CD4-positive, alpha-beta T cell (primary cell): ENCODE measurements at places on chromosomes 3 and 15. TPM values are rescaled to one million over a fixed set of nuclear protein-coding genes. Genes with fewer than 3 reads are reported as not detected.

GRCh38 chr3:127407026-127407939 is 119.4 kb upstream of the PRR20G start:
- DNase-seq = no peak

- DNase-seq = no peak
Measured at GRCh38 chr3:106814231-106814630, 563.0 kb upstream of the CCDC54 start.

- no peak for DNase-seq
Measured at GRCh38 chr3:40312661-40313226, 3.2 kb downstream of the EIF1B start.

- no peak for DNase-seq
Measured at GRCh38 chr15:72304596-72304995, 15.4 kb downstream of the CELF6 start.

GRCh38 chr3:192795021-192795420 is 67.7 kb upstream of the FGF12 start:
- DNase-seq = no peak

The SLC9A9 gene
- 12.2 TPM for total RNA-seq

GRCh38 chr3:95775486-95776094 is 1038.8 kb upstream of the EPHA6 start:
- DNase-seq = no peak
